Activated CD8-positive, alpha-beta memory T cell treated with anti-CD3 and anti-CD28 coated beads, Interleukin-2, amount 50 U/mL, for 4 hours (primary cell): ENCODE measurements at places on chromosomes 13 and 19.

- DNase-seq: no peak
Measured at GRCh38 chr13:46137627-46138317, 32.9 kb upstream of the CPB2 start.

DNA sequence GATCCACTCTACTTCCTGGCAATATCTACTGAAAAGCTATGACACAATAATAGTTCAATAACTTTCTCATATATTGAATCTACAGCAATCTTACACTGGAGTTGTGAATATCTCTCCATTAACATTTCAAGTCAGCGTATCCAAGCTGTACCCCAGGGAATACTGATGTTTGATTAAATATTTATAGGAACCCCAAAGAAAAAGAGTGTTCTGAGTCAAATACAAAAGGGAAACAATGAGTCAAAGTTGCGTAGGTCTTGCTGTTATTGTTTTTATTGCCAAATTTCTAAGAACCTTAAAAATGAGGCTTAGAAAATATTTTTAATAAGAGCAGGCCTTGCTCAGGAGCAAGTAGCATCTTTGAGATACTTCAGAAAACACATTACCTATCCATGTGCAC lies 415.5 kb downstream of the FGF14 start:
- no peak for DNase-seq

DNA sequence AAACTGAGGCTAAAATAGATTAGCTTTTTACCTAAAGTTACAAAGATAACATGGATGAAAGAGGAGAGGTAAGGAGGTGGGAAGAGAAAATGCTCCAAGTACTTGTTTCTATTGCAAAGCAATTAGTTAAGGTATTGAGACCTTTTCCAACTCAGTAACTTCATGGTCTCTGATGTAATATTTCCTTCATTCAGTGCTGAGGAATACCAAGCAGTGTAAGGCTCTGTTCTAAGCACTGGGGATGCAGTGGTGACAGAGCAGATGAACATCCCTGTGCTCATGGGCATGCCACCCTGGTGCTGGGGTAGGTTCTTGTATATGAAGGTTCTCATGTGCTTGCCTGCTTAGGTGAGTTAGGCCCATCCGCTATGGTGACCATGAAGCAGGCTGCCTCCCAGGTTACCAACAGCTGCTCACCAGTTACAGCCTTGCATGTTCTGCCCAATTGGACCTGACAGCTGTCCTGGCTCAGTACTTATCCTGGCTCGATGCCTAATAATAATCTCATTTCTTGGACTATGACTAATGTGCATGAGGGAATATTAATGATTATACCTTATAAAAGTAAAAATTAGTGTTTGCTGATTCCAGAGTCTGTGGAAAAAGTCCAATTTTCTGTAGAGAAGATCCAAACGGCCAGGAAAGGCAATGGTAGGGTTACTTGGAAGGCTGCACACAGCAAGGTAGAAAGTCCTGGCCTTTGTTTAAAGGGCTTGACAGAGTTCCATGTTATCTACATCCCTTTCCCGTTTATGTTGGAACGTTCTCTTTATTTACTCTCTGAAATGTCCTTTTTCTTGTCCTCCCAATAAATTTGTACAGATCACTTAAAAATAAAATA lies 48.3 kb downstream of the LATS2 start:
- no peak for DNase-seq

DNA sequence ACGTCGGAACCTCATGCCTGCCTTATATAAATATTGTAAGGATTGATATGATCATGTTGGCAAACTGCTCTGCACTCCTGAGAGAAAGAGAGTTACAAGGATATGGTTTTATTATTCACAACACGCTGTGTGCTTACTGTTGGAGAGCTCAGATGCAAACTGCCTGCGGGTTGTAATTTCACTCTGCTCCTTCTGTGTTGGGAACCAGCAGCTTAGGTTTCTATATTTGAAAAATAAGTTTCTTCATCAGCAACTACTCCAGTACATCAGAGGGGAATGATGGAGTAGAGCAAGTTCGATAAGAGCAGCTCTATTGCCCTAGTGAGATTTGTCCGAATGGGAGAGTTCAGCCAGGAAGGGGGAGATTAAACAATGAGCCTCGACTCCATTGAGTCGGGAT lies 106.9 kb upstream of the UBL3 start:
- no peak for DNase-seq

DNA sequence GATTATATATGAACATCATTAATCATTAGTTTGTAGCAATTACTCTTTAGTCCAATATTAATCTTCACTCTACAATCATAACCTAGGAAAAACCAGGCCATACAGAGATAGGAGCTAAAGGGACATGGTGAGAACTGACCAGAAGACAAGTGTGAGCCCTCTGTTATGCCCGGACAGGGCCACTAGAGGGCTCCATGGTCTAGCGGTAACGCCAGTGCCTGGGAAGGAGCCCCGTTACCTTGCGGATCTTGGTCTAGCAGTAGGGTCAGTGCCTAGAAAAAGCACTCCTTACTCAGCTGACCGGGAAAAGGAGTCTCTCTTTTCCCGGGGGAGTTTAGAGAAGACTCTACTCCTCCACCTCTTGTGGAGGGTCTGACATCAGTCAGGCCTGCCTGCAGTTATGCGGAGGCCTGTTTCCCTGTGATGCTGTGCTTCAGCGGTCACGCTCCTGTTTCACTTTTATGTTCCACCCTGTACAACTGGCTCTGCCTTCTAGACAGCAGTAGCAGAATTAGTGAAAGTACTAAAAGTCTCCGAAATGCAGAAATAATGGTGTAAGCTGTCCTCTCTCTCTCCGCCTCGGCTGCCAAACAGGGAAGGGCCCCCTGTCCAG lies 13.8 kb downstream of the OR7D4 start:
- DNase-seq: peak; percentile 67

GRCh38 chr13:111898956-111899713 lies 167.8 kb upstream of the SOX1 start:
- no peak for DNase-seq

- no peak for DNase-seq
Measured at GRCh38 chr13:111914241-111915103, 152.5 kb upstream of the SOX1 start.

- no peak for DNase-seq
Measured at GRCh38 chr13:77969299-77969698, 50.7 kb upstream of the EDNRB start.

GRCh38 chr19:18842166-18842565 lies 10.4 kb downstream of the UPF1 start:
- DNase-seq: no peak

DNA sequence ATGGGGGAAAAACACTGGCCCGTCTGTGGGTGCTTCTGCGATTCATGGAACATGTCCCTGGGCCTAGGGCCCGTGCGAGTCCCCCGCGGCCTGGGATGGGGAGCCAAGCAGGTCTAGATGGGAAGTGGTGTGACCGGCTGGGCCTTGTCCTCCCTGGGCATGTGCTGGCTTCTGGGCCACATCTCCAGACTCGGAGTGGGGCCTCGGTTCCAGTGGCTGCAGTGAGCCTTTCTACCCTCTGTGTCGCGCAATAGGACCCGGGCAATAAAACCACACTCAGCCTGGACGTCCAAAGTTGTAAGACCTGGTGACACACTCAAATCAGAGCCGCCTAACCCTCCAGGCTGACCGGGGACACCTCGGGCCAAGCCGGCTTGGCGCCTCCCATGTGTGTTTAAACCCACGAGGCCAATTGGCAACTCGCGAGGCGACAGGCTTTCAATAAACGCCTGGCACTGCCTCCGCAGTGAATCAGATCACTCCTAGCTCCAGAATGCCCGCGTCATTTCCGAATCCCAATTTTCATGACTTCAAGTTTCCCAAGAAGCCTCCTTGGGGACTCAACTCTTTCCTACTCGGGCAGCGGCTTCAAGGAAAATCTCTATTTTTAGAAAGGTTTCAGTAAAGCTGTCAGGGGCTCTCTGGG lies 57.3 kb downstream of the KLF2 start:
- DNase-seq: no peak

DNA sequence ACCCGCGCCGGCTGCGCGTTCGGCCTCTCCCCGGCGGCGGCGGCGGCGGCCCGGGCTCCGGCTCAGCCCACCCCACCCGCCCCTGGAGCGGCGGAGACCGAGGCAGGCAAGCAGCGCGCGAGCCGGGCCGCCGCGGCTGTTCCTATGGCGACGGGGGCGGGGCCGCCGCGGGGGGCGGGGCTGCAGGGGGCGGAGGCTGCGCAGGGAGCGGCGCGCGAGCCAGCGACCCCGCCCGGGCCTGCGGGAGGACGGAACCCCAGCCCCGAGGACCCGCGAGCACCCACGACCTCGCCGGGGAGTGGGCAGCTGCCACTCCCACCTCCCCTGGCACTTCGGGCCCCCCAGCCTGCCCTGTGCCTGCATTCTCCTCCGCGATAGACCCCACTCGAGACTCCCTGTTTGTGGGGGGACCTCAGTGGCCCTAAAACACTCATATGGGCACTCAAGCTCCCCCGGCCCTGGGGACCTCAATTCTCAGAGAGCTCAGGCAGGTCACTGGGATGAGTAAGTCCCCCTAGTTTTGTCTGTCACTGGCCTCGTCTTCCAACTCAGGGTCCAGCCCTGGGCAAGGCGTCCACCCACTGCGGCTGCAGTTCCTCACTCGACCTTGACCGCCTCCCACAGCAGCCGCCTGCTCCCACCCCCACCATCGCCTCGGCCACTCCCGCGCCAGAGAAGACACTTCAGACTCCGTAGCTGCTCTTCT lies at the start of gene CTXN1:
CTXN1 (minus strand) TSS at position 115 of the 706 bp plus-strand sequence. CDS start 597 bp downstream, outside the sequence.
- DNase-seq: peak; percentile 81

DNA sequence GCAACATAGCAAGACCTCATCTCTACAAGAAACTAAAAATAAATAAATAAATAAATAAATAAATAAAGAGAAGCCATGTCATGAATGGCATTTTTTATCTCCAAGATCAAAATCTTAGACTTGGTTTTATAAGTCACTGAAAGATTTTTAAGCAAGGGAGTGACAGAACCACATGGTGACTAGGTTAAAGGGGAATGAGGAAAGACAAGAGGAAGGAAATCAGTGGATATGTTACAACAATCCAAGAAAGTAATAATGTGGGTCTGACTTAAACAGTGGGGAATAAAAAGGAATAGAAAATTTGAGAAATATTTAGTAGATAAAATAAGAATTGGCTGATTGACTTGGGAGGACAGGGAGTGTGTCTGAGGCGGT lies 18.8 kb upstream of the MED4 start:
- no peak for DNase-seq

GRCh38 chr13:49240017-49240416 lies 7.7 kb upstream of the CDADC1 start:
- DNase-seq: peak; percentile 24

DNA sequence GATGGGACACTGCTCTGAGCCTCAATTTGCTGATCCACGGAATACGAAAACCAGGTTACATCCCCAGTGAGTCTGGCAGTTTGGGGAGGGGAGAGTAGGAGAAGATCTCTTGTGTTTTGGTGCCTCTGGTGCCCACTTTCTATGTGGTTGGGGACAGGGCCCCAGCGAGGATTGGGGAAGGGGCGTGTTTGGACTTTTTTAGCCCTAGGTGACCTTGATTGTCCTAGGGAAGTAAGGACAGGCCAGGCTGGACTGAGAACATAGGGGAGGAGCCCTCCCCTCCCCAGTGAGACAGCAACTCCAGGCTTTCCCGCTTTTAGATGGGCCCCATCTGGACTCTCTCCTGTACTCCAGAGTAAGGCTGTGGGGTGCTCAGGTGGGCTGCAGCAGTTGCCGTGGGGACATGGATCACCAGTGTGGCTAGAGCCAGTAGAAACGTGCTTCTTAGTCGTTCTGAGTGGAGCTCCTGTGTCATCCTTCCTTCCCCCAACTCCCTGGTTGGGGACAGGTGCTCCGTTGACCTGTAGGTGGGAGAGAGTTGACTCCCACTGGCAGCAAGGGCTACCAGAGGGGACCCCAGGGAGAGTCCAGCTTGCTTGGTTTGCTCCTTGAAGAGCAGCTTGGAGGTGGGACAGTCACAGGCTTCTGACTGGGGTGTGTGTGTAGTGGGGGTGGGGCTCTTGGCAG lies 4.3 kb downstream of the EGLN2 start:
- DNase-seq: no peak

DNA sequence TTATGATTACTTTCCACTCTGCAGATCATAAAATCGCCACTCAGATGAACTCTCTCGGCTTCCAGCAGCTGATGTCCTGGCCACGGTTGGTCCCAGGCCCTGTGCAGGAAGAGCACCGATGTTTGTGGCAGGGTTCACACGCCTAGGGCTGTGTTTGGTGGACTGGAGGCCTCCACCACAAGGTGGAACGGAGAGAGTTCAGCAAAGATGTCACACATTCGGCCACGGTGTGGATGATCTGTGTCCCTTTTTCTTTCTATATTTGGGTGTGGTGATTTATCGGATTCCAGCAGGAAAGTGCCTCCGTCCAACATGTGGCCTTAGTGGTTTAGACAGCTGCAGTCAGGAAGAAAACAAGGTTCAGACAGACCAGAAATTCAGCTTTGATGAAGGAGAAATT lies 521 bp upstream of the SHISA2 start:
- no peak for DNase-seq

DNA sequence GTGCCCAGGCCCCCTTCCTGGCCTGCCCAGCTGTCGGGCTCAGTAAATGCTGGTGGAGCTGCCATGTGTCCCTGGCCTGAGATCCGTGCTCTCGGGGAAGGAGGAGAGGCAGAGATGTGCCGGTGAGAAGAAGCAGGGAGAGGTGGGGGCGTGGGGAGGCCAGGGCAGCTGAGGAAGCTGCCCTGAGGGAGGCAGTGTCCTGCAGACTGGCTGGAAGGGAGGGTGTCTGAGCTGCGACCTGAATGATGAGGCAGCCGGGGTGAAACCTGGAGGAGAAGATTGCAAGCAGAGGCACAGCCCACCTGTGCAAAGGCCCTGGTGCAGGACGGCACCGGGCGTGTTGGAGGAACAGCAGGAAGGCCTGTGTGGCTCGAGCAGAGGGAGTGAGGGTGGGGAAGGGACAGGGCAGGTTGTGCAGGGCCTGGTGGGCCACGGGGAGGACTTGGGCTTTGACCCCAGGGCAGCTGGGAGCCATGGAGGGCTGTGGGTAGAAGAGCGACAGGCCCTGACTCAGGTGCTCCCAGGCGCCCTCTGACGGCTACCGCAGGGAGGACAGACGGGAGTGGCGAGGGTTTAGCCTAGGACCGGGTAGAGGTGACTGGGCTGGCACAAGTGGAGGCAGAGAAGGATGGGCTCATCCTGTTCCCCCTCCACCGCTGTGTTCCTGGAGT lies 14.0 kb upstream of the CELF5 start:
- peak; percentile 72 for DNase-seq

- no peak for DNase-seq
Measured at GRCh38 chr13:21688056-21688455, 17.2 kb downstream of the FGF9 start.

GRCh38 chr19:50312967-50313811 lies 16.0 kb downstream of the KCNC3 start:
- DNase-seq: no peak

DNA sequence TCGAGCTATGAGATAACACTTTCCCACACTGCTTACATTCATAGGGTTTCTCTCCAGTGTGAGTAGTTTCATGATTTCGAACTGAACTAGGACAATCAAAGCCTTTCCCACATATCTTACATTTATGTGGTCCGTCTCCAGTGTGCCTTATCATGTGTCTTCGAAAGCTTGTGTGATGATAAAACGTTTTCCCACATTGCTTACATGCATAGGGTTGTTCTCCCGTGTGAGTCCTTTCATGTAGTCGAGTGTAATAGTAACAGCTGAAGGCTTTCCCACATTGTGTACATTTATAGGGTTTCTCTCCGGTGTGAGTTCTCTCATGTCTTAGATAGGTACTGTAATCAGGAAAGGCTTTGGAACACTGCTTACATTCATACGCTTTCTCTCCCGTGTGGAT lies 16.3 kb downstream of the ZNF823 start:
- no peak for DNase-seq

- no peak for DNase-seq
Measured at GRCh38 chr13:100503622-100504021, 85.0 kb downstream of the GGACT start.

- DNase-seq: no peak
Measured at GRCh38 chr19:49624967-49625910, 14.7 kb downstream of the RRAS start.

- no peak for DNase-seq
Measured at GRCh38 chr19:41535029-41535622, 40.8 kb upstream of the CEACAM21 start.
